ENCODE measurements at places on chromosomes 11 and 22.

DNA sequence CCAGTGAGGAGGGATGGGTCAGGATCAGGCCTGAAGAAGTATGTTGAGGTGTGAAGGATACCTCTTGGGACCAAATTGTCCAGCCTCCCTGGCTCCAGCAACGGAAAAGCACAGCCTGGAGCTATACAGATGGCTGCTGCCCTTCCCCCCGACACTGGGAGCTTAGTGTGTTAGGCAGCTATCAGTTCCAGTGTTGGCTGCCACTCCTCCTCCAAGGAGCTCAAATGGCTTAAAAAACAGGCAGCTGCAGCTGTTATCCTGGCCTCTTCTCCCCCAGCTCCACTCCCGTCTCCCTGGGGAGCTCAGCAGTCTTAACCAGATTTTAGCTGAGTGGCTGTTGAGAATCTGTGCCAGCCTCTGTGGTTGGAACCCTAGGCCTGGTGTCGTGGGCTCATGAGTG lies 225.0 kb downstream of the JRKL start:
- peak; percentile 20 for DNase-seq

DNA sequence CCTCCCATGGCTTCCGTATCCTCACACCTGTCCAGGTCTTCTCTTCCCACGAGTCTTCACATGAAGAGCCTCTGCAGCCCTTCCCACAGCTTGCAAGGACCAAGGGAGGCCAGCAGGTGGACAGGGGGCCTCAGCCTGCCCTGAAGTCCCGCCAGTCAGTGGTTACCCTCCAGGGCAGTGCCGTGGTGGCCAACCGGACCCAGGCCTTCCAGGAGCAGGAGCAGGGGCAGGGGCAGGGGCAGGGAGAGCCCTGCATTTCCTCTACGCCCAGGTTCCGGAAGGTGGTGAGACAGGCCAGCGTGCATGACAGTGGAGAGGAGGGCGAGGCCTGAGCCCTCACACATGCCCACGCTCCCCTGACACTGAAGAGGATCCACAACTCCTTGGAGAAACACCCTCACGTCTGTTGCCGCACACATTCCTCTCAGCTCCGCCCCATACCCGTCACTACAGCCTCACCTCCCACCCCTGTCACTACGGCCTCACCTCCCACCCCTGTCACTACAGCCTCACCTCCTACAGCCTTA lies 8.3 kb downstream of the SSH3 start:
- DNase-seq: no peak

DNA sequence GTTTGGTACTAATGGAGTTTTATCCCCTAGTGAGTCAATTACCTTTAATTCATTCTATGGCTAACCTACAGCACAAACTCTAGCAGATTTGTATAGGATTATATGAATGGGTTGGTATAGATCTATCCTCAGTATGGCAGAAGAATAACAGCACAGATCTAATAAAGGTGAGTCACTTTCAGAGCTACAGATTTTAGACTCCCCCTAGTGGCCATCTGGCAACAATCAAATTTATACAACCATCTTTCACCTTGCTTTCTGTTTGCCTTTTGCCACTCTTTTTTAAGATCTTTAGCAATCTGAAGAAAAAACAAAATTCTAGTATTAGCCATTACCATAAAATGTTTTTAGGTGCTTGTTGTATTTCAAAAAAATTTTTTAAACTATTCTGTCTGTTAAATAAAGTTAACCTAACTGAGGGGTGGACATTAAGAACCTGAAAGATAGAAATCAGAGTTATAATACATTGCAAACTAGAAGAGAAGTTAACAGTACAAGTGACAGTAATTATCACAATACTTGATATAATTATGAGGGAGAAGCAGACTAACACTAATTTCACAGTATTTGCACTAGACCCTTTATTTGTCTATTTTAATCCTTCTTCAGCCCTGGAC lies 25.8 kb downstream of the DDIAS start:
- DNase-seq: peak; percentile 77

DNA sequence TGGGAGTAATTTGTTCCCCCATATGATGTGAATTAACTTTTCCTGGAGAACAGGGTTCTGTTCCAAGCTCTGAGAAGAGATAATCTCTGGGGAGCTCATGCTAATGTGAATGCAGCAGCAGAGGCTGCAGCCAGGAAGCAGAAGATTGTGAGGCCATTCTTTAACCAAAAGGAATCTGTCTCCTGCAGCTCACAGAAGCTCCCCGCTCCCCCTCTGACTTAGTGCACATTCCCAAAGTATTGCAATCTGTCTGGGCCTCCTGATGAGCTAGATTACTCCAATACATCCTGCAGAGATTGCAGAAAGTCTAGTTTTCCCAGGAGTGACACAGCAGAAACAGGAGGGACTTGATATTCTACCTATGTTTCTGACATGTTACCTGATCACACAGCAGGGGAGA lies 420.6 kb upstream of the FAT3 start:
- no peak for DNase-seq

DNA sequence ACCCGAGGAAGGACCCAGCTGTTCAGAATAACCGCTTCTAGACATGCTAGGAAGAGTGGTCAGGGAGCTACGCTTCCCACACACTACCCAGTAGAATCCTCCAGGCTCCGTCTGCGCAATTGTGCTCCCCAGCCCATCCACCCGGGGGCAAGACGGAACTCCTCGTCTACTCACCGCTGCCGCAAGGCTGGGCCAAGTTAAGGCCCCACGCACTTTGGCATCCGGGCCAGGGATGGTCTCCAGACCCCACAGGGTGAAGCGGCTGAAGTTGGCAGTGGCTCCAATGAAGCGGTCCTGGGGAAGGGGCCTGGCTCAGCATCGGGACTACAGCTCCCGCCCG lies 757 bp downstream of the RNASEH2C start:
- no peak for DNase-seq

DNA sequence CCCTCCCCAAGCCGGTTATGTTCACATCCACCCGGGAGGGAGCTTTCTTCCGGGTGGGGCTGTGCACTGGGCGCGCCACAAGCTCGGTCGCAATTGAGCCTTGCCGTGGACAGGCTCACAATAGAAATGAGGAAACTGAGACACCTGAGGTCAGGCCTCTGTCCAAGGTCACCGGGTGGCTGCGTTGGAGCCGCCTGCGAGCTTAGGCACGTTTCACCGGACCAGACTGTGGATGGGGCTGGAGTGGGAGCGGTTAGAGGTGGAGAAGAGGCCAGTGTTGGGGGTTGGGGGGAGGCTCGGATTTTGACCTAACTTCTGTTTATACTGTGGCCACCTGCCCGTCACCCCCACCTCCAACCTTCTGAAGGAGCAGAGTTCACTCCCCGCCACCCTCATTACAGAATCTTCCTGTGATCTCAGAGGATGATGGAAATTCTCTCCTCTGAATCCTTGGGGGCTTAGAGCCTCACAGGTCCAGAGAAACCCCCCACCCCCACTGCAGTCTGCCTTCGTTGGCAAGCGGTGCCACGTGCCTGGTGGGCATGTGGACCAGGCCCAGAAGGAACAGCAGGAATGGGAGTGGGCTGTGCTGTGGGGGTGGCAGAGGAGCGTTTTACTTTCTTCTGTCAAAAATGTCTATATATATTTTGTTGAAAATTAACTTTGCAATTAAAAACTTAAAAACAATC lies 631 bp upstream of the NPTXR start:
- DNase-seq: no peak

DNA sequence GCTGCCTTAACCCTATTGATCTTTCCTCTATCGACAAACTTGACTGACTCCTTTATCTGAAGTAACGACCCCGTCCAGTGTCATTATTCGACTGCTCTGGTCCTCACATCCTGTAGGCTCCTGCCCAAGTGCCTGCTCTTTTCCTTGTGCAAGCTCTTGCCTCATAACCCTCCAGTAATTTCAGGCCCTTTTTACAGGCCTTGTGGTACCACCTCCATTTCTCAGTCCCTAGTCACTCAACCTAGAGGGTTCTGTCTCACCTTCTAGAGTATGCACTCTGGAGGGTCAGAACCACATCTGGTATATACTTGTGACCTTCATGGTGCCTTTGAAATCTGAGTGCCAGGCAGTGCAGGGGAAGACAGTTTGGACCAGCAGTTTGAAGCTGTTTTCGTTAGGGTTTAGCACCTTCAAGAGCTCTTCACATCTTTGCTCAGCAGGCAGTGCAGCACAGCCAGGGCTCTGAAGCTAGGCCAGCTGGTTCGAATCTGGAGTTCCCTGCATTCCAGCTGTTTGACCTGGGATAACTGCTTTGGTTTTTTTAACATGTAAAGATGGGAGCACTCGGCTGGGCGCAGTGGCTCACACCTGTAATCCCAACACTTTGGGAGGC lies 11.2 kb downstream of the SNRPD3 start:
- no peak for DNase-seq

DNA sequence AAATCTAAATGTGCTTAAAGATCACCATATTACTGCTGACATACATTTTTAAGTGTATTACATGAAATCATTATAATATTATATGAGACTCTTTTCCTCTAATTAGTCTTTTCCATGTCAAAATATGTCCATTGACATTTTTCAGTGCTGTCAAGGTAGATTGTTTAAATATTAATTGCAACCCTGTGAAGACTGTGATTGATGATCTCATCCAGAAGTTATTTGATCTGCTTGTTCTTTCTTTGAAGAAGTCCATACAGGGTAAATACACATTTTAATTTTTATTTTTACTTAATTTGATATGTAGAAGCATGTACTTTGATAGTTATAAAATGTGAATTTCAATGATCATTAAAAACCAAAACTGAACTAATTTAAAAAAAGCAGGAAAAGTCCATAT lies 38.4 kb downstream of the DYNC2H1 start:
- no peak for DNase-seq

GRCh38 chr11:99316776-99317520 lies 296.2 kb downstream of the CNTN5 start:
- DNase-seq: peak; percentile 93

- no peak for DNase-seq
These were observed 4.1 kb downstream of the NUCB2 start for GRCh38 chr11:17280494-17281127.

DNA sequence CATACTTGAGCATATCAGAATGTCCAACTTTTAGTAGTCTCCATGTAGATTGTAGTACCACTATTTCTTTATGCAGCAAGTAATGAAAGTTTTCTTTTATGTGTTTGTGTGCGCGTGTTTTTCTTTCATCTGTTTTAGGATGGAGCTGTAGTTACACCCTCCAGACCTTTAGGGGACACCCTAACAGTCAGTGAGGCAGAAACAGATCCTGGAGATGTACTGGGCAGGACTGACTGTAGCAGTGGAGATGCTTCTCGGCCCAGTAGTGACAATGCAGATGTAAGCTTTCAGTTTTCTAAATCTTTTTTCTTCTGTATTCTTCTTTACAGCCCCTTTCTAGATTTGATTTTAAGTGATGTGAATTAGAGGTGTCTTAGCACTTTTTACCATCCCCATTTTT lies 79.9 kb upstream of the GRIK4 start:
- DNase-seq: no peak

DNA sequence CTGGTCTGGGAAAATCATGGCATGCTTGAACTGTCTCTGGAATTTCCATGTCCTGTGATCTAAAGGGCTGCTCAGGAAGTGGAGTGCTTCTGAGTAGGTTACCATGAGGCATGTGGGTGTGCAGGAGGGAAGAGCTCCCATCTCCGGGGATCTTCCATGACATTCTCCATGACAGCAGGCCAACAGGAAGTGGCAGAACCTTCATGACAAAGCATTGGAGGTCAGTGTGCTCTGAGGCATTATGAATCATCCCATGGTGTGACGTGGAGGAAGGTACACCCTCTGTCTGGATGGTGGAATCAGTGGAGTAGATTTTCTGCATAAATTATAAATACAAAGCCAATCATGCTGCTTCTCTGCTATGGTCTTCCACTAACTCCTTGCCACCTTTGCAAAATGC lies 139.6 kb upstream of the E2F8 start:
- no peak for DNase-seq

GRCh38 chr22:29130476-29130875 lies 57.6 kb downstream of the KREMEN1 start:
- no peak for DNase-seq

GRCh38 chr11:112478806-112479205 lies 218.1 kb upstream of the PLET1 start:
- no peak for DNase-seq

All from NCI-H1105 treated with DMSO at 0.1 percent for 48 hours (cell line).